KBM-7 (cell line): ENCODE measurements at places on chromosomes 6 and 20.

GRCh38 chr6:165684333-165684732 is 21.3 kb upstream of the PDE10A start:
- DNase-seq = no peak

GRCh38 chr6:32369660-32370059 is 2.0 kb downstream of the TSBP1 start:
- DNase-seq = no peak

- DNase-seq = no peak
Measured at GRCh38 chr20:57270204-57270984, 4.0 kb upstream of the BMP7 start.

DNA sequence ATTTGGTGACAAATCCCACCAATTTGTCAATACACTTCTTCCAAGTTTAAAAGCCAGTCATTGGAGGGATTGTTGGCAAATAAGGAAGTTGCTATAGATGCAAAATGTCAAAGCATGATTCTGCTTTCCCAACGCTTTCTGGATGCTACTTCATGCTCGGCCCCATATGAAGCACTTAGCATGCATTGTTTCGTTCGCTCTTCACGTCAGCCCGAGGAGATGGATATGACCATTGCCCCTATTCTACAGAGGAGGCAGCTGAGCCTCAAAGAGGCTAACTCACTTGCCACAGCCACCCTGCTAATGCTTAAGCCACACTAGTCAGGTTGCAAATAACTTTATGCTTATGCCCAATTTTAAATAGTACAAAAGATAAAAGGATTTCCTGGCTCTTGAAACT is 2.8 kb upstream of the NXT1 start:
- DNase-seq = no peak

DNA sequence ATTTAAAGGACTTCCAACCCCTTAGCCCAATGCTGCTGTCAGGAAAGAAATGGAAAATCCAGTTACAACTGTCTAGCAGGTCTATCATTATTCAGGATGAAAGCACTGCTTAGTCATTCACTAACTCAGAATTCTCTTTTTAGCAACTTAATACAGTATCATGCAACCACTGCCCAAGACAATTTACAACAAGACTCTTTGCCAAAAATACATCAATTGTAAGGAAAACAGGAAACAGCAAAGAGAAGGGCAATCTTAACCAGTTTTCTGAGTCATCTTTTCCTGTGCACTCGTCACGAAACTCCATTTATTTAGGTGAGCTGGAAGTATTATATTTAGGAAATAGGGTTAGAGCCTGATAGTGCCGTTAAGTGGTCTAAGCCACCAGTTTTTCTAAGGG is 1197.7 kb upstream of the CITED2 start:
- DNase-seq = peak; percentile 90

GRCh38 chr6:63418741-63419140 is 99.0 kb upstream of the LGSN start:
- peak; percentile 54 for DNase-seq

- no peak for DNase-seq
Measured at GRCh38 chr20:35006531-35006971, 50.9 kb downstream of the MYH7B start.

- DNase-seq = no peak
Measured at GRCh38 chr20:49187330-49187850, 744 bp downstream of the STAU1 start.

DNA sequence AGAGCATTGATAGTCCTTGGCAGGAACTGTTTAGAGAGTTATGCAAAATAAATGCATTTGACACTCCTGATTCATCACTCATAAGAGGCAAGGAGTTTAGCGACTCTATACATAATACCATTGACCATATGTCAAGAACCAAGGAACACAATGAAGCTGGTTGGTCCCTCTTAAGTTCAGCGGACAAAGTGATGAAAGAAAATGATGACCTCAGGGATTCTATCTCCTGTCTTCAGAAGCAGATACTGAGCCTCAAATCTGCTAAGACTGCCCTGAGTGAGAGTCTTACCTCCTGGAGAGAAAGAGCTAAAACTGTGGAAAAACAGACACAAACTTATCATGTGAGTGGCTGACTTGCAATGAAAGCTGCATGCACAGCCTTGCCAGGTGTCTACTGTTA is 9.5 kb upstream of the NKAIN2 start:
- DNase-seq = no peak

- DNase-seq = no peak
Measured at GRCh38 chr6:131631625-131632289, 3.7 kb upstream of the MED23 start.

DNA sequence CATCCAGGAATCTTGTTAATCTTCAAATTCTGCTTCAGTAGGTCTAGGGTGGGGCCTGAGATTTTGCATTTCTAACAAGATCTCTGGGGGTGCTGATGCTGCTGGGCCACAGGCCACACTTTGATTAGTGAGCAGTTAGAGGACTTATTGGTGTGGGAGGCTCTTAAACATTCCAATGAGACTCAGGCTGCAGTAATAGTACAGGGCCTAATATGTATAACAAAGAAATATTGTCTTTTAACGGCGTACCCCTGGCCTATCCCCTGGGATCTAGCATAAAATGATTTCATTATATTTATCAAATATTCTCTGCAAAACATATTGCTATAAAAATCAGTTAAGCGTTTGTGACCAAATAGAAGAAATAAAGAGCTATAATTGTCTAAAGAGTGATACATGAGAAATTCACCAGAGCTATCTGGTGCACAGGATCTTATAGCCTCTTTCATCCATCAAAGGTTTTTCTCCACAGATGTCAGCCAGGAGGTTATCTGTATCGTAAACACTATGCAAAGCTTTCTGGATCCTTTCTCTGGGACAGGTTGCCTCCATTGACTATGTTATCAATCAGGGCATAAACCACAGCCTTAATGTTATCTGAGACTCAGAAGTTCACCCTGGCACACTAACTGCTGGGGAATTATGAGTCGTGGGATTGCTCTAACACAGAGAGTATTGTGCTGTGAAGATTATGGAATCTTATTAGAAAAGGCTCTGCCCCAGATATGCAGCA is 488.5 kb upstream of the MAP3K7 start:
- DNase-seq = no peak

DNA sequence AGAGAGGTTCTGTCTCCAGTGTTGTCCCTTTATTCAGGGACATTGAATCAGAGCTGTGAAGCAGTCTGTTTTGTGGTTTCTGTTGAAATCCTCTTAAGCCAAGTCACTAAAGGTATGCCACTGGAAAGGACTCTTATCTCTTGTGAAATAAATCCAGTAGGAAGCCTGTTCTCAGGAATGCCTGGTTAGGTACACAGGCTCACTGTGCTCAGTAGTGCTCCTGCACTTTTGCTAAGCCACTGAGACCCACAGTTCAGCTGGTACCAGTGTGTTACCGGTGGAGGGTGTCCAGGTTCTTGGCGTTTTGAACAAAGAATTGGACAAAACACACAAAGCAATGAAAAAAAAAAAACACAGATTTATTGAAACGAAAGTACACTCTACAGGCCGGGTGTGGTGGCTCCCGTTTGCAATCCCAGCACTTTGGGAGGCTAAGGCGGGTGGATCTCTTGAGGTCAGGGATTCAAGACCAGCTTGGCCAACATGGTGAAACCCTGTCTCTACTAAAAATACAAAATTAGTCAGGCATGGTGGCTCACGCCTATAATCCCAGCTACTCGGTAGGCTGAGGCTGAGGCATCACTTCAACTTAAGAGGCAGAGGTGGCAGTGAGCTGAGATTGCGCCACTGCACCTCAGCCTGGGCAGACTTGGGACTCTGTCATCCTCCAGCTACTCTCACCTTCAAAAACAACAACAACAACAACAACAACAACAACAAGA is 186.1 kb downstream of the JARID2 start:
- no peak for DNase-seq

DNA sequence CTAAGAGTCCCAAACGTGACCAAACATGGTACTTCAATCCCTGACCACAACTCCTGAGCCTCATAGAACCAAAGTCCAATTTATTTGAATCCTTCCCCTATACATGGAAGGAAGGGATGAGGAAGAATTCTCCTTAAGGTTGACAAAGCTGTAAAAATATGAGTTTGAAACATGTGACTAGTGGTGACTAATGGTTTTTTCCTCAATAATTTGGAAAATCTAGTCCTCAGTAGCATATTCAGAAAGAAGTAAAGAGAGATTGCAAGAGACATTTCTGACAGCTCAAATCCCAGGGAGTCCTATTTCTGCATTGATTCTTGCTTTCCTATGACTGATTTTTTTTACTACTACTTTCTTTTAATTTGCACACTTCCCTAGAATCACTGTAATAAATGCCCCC is 443.7 kb downstream of the FRK start:
- DNase-seq = no peak

DNA sequence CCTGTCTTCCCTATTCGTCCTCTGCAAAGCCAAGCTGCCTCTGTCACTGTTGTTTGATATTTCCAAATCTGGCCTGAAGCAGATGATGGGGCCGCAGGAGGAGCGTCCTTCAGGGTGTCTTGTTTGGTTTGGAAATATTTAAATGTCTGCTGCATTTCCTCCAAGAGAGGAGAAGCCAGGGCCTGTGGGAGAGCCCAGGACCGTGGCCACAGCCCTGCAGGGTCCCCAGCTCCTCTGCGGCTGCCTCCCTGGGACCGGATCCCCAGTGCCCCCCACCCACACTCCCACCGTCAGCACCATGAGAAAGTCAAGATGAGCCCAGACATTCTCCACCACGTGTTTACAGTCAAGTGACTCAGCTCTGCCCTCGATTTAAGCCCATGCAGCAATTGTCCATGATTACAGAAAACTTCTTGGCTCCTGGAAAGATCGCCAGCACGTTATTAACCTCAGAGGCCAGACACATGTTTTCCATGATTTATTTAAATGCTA is 18.2 kb downstream of the FOXF2 start:
- no peak for DNase-seq

DNA sequence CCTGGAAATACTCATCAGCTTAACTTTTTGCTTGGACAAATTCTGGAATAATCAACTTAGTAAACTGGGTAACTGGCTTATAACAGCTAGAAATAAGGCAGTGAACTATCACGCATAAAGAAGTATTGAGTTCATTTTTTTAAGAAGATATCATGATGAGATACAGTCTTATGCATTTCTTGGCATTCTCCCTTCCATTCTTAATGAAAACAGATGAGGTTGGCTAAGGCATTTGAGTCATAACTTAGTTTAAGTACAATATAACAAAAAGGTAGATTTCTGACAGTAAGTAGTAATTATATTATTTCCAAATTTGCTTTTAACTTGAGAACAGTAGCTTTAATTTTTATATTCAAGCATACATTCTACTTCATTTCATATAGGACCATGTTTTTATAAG is 56.1 kb downstream of the SAMD5 start:
- no peak for DNase-seq
